Spleen (tissue), 13 donors: ENCODE measurements at places on chromosomes 1 and 21. TPM values are rescaled to one million over a fixed set of nuclear protein-coding genes. Genes with fewer than 3 reads are reported as not detected.

SIK1 gene
- 6.1 TPM for total RNA-seq

GRCh38 chr1:81382561-81382960 lies 418.2 kb upstream of the ADGRL2 start:
- no peak for DNase-seq

DNA sequence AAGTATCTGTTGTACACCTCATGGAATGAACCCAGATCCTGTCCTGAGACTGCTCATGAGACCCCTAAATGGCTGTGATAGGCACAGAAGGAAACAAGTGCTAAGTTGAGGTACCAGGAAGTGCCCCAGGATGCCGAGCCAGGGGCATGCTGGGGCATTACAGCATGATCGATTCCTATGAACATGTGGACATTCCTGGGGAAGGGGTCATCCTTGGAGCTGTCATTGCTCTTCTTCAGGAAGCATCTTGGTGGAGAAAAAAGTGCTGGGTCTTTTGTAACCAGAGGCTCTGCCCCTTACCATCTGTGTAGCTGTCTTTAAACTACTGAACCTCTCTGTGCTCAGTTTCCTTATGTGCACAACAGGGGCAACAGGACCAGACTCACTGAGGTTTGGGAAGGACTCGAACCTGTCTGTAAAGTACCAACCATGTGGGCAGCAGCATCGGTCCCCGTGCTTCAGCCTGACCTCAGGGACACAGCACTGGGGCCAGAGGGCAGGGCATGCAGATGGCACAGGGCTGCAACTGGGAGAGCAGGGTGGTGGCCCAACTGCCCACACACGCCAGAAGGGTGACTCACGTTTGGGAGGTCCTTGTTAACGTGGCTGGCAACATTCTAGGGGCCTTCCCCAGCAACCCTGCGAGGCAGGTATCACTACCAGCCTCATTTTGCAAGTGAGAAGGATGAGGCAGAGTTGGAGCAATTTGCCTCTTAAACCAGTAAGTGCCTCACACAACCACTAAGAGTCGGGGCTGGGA lies 142.3 kb upstream of the EDN2 start:
- no peak for DNase-seq

- DNase-seq, result no peak
Measured at GRCh38 chr1:1033731-1034438, 14.0 kb downstream of the AGRN start.

GRCh38 chr21:29650523-29651022 lies 289.2 kb downstream of the GRIK1 start:
- no peak for DNase-seq

GRCh38 chr1:96723377-96723776 lies 1.8 kb downstream of the PTBP2 start:
- DNase-seq, result no peak

KLHDC9 gene
- 1.2 TPM for total RNA-seq

- DNase-seq, result no peak
Measured at GRCh38 chr1:9473032-9473807, 66.0 kb upstream of the SLC25A33 start.

DNA sequence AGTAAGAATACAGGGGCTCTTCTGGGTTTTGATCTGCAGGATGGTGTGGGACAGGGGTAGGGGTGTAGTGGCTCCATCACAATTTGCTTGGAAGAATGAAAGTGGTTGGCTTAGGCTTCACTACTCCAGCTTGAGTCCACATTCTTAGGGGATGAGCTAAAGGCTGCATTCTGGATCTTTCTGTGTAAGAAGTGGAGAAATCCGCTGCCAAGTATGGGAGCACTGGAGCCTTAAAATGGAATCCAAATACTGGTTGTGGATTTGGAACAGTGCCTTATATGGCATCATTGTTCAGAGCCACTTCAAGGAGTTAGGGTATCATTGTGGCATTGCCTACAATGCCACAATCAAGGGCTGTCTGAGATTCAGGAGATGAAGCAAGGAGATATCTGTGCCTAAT lies 187.1 kb downstream of the LMO4 start:
- no peak for DNase-seq

DNA sequence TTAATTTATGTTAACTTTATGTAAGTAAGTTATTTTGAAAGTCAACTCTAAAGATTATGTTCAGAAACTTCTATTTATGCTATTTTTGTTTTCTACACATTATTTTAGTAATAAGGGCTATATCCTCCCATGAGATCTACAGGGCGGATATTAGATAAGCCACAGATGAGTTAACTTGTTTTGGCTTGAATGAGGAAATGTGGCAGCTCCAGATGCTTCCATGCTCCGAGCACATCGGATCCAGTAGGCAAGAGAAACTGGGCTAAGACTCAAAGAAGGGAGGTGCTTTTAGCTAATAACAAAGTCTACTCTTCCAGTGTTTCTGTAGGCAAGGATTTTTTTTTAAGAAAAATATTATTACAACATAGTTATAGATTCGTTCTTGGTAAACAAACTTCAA lies 20.0 kb upstream of the LAMC1 start:
- no peak for DNase-seq

GRCh38 chr21:37060296-37060695 lies 12.6 kb downstream of the PIGP start:
- no peak for DNase-seq

DNA sequence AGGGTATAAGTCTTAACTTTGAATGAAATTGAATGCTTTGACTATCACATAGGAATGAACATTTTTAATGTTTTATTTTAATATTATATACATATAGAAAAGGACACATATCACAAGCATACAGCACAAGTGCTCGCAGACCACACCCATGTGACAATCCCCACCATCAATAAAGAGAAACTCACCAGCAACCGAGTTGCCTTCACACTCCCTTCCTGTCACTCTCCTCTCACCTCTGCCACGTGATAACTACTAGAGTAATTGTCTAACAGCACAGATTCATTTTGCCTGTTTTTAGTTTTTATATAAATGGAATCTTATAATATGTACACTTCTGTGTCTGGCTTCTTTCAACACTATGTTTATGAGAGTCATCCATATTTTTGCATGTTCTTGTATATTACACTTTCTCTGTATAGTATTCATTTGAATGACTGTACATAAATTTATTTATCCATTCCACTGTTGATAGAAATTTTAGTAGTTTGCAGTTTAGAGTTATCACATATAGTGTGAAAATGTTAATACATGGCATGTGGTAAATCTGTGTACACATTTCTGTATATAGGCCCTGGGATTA lies 304.9 kb upstream of the DUSP10 start:
- no peak for DNase-seq

DNA sequence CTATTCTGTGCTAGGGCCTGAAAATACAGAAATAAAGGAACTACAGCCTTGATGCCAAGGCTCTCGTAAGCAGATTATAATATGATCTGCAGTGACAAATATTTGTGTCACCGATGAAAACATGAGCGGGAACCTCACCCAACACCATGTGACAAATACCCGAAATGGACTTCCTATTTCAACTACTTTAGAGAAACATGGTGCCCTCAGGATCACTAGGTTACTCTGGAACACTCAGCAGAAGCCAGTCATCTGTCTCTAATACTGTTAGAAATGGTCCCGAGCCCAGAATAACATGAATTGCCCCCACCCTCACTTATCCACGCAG lies 463 bp upstream of the VAMP3 start:
- no peak for DNase-seq

GRCh38 chr1:234729561-234730474 lies 119.8 kb upstream of the IRF2BP2 start:
- no peak for DNase-seq

- DNase-seq, result no peak
Measured at GRCh38 chr21:40074710-40075109, 207.5 kb downstream of the PCP4 start.

- no peak for DNase-seq
Measured at GRCh38 chr1:182035097-182035770, 26.3 kb downstream of the ZNF648 start.

DNA sequence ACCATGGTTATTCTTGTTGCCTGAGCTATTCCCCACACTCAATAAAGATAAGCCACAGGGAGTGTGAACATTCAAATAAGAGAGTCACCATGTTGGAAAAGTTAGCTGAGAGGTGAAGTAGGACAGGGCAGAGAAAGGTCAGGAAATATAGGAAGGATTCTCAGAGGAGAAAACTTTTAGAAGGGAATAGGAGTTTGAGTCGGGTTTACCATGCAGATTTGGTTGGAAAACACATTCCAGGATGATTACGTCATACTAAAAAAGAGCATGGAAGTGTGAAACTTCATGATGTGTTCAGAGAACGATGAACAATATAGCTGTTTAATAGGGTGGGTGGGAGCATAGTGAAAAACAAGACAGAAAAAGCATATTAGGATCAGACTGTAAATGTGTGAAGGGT lies 1125.3 kb upstream of the ADGRL2 start:
- DNase-seq, result no peak

IVL gene
- total RNA-seq, result not detected

- DNase-seq, result no peak
Measured at GRCh38 chr1:221816899-221817298, 75.0 kb upstream of the DUSP10 start.

DNA sequence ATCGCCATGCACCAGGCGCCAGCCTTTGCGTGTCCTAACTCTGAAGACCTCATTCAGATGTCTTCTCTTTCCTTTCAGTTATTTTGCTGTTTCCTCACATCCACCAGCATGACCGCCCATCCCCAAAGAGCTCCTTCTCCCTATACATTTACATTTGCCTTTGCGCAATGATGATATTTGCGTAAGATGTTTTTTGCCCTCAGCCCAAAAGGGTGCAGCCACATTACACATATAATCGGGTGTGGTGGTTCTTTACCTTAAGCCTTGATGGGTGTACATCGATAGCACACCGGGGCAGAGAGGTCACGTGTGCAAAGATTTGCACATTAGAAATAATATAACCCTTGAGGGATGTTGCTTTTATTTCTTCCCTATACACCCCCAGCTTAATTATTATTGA lies 192.8 kb downstream of the HUNK start:
- no peak for DNase-seq

GRCh38 chr1:87903242-87903641 lies 574.6 kb downstream of the LMO4 start:
- DNase-seq, result no peak

DNA sequence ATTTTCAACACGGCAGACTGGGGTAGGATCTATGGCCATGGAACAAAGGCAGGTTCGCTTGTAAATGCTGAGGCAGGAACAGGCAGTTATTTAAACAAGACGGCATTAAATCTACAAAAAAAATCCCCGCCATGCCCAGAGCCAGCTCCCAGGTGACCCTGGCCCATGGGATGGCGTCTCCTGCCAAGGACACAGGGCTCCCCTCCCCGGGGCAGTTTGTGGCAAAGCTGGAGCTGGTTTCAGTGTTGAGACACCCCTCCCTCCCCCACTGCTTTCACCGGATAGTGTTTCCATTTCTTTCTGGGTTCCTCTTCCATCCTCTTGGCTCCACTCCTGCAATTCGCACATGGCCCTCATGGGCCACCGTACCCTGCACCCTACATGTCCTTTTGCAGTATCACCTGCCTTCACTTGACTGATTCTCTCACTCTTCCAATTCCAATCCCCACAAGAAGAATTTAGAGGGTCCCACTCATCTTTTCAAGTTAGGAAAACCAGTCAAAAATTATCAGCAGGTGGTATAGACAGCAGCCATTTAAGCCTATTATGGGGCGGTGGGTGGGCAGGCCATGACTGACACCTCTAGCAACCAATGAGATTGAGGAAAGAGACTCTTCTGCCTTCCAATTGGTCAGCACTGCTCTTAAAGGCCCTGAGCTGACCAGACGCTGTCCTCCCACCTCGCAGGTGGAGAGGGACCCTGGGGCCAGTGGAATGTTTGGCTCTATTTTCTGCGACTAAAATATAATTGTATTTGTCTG lies 52.0 kb downstream of the OLIG1 start:
- no peak for DNase-seq

DNA sequence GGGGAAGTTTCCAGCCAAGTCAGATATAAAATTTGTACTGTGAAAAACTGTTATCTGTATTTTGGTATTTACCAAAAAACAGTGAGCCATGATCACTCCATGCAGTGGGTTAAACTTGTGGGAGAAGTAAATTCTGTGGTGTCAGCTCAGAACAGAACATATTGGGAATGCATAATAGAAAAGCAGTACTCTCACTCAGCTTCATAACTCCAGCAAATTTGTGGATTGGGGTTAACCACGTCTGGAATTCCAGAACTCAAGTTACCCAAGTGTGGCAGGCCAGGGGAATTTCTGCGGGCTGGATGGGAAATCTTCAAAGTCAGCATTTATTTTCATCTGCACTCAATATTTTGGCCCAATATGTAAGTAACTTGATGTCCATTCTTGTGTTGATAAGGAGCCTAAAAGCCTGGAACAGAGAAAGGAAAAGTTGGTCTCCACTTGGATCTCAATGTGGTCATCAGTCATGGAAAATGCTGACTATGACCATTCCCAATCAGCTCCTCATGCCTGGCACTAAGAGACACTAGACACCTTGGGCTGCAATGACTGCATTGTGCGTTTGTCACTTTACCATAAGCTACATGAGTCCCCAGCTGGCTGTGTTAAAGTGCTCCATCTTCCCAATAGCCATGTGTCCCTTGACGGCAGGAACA lies 39.1 kb upstream of the ENAH start:
- DNase-seq, result no peak

PCP4 gene
- not detected for total RNA-seq

TNFRSF4 gene
- 18.9 TPM for total RNA-seq

- DNase-seq, result no peak
Measured at GRCh38 chr1:85577419-85578320, 2.9 kb upstream of the CCN1 start.

DNA sequence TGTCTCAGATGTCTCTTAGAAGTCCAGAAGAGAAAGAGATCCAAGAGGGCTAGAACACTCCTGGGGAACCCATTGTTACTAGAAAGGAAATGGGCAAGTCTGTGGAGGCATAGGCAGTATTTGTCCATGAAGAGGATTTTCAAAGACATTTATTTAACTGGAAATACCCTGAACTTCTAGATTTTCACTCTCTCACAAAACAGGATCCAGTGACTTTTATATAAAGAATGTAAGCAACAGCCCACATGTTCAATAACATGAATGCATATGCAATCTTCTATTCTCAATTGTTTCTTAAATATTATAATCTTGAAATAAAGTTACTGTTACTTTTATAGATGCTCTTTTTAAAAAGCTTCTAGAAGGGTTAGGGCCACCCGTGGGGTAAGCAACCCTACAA lies 53.4 kb downstream of the TBX15 start:
- DNase-seq, result no peak

CLCNKA gene
- not detected for total RNA-seq

DNA sequence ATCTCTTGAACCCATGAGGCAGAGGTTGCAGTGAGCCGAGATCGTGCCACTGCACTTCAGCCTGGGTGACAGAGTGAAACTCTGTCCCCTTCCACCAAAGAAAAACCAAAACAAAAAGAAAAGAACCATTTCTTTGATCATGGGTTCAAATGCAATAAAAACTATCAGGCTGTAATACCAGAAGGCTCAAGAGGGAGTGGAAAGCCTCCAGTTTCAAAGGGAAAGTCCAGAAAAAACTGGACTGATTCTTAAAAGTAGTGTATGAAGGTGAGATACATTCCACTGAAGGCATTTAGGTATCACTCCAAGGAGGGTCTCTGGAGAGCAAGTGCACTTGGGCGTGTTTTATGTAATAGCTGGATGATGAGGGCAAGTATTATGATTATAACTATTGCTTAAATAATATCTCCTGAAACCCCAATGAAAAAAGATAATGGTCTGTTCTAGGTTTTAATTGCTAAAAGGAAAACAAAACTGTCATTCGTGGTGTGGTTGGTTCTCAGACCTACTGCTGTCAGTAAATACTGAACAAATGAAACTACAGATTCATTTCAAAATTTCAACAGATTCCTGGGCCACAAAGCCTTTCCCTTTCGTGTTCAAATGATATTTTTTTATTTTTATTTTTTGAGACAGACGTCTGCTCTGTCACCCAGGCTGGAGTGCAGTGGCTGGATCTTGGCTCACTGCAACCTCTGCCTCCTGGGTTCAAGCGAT lies 6.0 kb upstream of the CAMTA1 start:
- no peak for DNase-seq

GRCh38 chr1:212587888-212588510 lies 20.6 kb upstream of the ATF3 start:
- DNase-seq, result no peak
